SHP77 treated with DMSO at 0.1 percent for 48 hours (cell line): ENCODE measurements at places on chromosomes 2 and 18.
A peak's percentile ranks its signal among the peaks of the same experiment; 100 is the strongest.

GRCh38 chr2:137020452-137021196, 255.3 kb downstream of the THSD7B start:
- DNase-seq = no peak

GRCh38 chr2:158407031-158407430, 49.5 kb downstream of the CCDC148 start:
- DNase-seq = no peak

DNA sequence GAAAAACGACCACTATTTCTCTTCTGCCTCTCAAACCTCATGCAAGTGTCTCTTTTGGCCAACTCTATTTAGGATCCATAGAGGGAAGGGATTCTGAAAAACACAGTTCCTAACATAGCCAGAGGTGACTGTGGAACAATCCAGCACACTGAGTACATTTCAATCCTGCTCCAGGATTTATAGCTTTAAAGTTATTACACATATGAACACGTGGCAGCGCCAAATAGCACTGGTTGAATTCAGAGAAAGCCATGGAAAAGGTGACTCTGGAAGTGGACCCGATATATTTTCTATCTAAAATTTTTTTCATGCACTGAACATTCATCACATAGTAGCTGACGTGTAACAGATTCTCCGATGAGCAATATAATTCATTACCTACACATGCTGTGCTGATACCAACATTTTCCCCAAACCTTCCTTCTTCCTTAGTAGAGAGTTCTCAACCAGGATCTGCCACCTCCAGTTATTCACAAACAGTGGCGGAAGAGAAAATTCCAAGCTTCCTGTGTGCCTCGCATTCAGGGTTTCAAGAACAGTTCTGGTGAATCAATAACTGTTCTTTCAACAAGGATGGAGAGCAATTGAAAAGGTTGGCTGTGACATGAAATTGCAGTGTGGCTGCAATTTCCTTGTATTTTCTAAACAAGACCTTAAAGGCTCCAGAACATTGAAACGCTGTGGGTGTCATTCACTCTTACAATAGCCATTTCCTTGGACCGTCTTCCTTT, 25.7 kb upstream of the TTR start:
- no peak for DNase-seq

DNA sequence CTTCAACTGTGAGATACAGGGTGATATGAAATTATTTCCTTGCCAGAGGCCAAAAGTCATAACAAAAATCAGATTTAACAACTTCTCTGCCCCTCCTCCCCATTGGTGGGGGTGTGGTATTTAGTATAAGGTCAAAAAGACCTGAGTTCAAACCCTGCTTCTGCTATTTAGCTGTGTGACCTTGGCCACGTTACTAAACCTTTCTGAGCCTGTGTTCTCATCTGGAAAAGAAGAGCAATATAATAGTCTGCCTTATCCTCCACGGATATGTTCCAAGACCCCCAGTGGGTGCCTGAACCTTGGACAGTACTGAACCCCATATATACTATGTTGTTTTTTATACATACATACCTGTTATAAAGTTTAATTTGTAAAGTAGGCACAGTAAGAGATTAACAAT, 3.7 kb downstream of the CDC42EP3 start:
- DNase-seq = no peak

DNA sequence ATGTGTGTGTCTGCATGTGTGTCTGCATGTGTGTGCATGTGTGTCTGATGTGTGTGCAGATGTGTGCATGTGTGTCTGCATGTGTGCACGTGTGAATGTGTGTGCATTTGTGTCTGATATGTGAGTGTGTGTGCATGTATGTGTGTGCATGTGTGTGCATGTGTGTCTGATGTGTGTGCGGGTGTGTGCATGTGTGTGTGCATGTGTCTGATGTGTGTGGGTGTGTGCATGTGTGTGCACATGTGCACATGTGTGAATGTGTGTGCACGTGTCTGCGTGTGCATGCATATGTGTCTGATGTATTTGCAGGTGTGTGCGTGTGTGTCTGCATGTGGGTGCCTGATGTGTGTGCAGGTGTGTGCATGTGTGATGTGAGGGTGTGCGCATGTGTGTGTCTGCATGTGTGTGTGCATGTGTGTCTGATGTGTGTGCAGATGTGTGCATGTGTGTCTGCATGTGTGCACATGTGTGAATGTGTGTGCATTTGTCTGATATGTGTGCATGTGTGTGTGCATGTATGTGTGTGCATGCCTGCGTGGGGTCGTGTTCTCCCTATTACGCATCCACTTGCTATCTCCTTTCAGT, 470.1 kb upstream of the HS6ST1 start:
- no peak for DNase-seq

- no peak for DNase-seq
Observed at GRCh38 chr2:10452956-10453904, 5.1 kb upstream of the ODC1 start.

- DNase-seq = no peak
Observed at GRCh38 chr2:101793277-101793969, 95.9 kb downstream of the MAP4K4 start.

- DNase-seq = peak; percentile 87
Observed at GRCh38 chr2:25362049-25362433, 20.3 kb upstream of the DNMT3A start.

DNA sequence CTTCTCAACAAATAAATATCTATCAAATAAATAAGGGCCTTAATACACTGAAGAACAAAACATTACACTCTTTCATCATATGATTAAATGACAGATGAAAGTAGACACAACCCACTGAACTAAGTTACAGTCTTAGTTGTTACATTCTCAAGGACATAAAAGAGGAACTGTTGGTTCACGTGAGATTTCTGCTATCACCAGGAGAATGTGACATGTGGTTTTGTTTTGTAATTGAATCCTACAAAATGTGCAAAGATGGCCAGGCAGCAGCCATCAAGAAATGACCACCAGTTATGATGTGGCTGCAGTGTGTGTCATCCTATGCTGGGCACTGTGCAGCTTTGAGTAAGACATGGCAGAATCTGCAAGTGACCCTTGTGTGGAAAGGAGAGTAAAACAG, 310.6 kb upstream of the PIK3C3 start:
- no peak for DNase-seq

GRCh38 chr2:241680827-241681599, 5.6 kb downstream of the DTYMK start:
- DNase-seq = no peak

DNA sequence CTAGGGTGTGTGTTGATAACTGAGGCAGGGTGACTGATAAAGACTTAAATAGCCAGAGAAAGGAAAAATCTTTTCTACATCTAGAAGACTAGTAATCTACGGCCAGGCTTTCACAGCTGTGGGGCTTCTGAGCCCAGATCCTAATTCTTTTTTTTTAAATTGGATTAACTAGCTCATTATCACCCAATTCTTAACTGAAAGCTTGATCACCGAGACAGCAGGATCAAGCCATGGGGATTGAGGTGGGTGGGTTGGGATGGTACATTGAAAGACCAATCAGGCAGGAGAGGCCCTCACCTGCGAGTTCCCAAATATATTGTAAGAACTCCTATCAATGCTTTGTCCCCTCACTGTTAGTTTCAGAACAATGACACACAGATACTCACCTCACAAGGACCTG, 20.0 kb upstream of the NFE2L2 start:
- DNase-seq = no peak
